ENCODE measurements at places on chromosomes 16 and 17.

GRCh38 chr16:85395207-85395912 lies 217.8 kb upstream of the GSE1 start:
- no peak for DNase-seq

GRCh38 chr17:64747938-64748540 lies 85.9 kb upstream of the SMURF2 start:
- no peak for DNase-seq

- DNase-seq: peak; percentile 58
Measured at GRCh38 chr17:74864866-74865395, 5.2 kb upstream of the GRIN2C start.

DNA sequence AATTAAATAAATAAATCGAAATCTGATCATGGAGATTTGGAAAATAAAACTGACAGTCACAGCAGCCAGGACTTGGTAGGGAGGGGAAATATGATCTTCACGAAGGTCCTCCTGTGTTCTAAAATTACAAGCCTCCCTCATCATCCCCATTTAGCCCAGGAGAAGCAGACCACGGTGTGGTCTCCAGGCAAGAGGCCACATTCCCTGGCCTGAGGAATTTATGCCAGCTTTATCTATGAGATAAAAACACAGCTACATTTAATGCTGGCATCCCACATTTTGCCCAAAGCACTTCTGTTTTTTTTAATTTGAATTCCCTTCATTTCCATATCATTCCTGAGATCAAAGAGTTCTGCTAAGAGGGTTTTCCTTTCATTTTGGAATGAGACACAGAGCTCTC lies 43.2 kb downstream of the ABCC12 start:
- DNase-seq: no peak

- DNase-seq: no peak
Measured at GRCh38 chr17:50830352-50830751, 5.0 kb upstream of the WFIKKN2 start.

DNA sequence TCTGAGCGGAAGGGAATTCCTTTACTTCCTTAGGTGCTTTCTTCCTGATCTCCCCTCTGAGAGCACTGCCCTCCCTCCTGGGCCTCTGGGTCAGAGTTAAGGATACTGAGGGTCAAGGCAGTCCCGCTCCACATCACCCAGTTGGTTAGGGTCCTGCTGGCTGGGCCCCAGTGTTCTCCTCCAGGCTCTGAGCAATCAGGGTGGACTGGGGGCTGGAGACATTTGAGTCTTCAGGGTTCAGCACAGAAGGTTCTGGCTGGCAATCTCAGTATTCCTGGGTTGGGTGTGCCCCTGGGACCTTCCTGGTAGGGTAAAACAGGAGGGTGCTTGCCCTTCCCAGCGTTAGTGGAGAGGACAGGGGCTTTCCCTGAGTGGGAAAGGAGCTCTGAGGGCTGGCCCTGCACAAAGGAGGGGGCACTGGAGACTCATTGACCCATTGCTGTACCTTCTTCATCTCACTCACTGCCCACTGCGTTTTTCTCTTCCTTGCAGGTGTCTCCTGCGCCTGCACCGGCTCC lies 448 bp downstream of the MT1M start:
- DNase-seq: no peak

GRCh38 chr16:28112908-28113307 lies 49.4 kb upstream of the GSG1L start:
- no peak for DNase-seq

- DNase-seq: no peak
Measured at GRCh38 chr16:18999045-18999393, 15.3 kb downstream of the TMC7 start.

GRCh38 chr17:43760254-43760852 lies 1.8 kb upstream of the SOST start:
- peak; percentile 88 for DNase-seq

DNA sequence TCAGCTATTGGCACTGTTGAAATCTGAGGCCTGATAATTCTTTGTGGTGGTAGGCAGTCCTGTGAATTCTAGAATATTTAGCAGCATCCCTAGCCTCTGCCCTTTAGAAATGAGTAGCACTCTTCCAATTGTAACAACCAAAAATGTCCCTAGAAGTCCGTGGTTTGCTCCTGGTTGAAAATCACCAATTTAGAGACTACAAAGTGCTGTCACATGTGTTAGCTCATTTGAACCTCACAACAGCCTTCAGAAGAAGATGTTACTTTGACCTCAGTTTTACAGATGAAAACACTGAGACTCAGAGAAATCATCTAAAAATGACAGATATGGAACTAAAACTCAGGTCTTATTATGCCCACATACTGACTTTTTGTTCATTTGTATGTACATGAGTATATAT lies 103.2 kb downstream of the TANC2 start:
- DNase-seq: no peak

DNA sequence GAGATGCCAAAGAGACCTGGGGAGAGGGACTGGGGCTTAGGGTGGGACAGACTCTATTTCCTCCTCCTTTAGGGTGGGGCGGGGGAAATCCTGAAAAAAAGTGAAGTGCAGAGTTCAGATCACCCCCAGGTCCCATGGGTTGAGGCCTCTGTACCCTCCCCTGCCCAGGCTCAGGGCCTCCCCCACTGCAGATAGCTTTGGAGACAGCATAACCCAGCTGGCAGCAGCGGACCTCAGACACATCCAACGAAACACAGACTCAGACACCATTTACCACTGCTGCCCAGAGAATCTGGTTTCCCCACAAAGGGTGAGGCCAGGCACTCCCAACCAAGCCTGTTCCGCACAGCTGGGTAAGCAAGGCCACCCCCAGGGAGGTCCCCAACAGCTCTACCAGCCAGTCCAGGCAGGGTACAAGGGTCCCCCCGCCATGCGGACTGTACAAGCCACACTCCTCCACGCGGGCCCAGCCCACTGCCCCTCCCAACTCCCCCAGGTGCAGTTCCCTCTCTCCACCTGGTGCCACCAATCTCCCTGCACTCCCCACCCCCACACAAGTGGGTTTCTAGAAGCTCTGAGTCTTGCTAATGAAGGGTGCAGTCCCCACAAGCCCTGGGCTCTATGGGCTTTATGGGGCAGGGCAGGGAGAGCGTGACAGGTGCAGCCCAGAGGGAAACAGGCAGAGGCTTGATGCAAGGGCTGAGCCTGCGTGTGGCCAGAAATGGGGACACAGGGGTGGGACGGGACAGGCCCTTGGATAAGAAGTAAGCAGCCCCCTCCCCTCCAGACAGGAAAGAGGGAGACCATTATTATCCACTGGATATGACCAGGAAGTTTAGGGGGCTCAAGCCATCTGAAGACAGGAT lies 8.9 kb downstream of the RHBDF2 start:
- DNase-seq: no peak
